ENCODE measurements at places on chromosomes 16 and 17.

DNA sequence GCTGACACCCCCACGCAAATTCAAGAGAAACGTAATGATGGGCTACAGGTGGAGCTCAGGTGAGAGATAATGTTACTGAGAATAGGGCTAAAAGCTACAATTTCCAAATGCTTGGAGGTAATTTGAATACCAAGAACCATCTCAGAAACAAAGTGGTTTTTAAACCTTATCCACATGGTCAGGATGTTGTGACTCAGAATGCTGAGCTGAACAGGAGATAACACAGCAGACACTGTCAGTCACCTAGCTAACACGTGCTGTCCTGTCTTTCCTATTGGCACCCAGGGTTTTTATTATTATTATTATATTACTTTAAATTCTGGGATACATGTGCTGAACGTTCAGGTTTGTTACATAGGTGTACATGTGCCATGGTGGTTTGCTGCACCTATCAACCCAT is 233.0 kb upstream of the MAF start:
- no peak for DNase-seq

GRCh38 chr16:19490619-19491018 is 31.3 kb downstream of the GDE1 start:
- no peak for DNase-seq

DNA sequence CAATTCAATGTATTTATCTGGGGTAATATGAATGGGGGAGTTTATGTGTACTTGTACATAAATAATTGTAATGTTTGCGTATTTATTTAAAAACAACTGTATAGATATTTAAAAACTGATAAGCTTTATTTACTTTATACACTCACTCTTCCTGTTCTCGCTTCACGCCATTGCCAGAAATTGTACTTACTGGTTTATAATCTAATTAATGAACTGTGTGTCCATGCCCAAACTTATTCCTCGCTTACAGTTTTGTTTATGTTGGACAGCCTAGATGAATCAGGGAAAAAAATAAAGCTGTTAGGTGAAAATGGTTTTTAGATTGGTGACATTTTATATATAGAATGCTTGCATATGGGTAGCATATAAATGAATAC is 30.8 kb downstream of the AATF start:
- no peak for DNase-seq

DNA sequence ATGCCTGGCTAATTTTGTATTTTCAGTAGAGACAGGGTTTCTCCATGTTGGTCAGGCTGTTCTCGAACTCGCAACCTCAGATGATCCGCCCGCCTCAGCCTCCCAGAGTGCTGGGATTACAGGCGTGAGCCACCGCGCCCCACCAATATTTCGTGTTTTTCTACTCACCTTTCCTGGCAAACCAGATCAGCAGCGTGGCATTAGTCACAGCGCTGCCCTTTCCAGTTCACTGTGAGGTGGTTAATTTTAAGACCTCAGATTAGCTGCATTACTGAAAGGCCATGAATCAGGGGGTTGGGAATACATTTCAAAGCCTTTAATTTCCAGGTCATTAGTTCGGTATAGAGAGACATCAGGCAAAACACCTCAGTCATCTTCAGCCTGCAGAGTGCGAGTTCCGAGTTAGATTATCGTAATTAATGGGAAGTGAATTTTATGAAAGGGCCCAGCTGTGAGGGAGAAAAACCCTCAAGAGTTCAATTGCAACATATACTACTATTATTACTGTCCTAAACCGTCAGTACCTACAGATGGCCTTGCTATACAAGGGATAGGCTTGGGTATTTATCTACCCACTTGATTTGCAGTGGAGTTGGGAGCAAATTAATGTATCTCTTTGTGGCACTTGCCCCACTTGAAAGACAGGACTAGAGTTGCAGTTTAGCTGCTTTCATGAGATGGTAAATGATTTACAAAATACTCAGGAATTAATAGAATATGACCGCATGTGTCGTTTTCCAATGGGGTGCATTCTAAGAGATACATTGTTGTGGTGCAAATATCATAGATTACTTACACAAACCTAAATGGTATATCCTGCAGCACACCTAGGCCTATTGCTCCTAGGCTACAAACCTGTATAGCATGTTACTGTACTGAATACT is 2.1 kb upstream of the USP32 start:
- DNase-seq = no peak

DNA sequence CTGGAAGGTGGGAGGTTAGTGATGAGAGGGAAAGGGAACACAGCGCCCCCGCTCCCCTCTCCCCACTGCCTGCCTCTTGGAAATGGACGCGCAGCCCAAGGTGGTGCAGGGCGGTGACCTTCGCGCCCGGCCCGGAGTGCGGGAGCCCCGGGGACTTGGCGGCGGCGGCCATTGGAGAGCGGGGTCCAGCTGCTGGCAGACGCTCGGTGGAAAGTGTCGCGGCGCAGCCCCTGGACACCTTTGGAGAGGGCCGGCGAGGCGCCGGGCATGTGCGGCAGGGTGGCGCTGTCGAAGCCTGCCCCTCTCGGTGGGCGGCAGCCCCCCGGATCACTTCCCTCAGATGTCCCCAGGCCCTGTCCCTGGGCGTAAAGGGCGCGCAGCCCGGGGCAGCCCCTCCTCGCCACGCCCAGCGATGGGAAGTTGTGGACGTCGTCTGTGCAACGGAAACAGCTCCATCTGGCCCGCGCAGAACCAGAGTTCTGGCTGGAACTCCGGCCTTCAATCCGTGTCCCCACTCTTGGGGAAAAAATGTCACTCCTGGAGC is 16.7 kb downstream of the SALL1 start:
- DNase-seq = no peak

- DNase-seq = no peak
Observed at GRCh38 chr17:79515646-79516571, 94.9 kb downstream of the RBFOX3 start.

DNA sequence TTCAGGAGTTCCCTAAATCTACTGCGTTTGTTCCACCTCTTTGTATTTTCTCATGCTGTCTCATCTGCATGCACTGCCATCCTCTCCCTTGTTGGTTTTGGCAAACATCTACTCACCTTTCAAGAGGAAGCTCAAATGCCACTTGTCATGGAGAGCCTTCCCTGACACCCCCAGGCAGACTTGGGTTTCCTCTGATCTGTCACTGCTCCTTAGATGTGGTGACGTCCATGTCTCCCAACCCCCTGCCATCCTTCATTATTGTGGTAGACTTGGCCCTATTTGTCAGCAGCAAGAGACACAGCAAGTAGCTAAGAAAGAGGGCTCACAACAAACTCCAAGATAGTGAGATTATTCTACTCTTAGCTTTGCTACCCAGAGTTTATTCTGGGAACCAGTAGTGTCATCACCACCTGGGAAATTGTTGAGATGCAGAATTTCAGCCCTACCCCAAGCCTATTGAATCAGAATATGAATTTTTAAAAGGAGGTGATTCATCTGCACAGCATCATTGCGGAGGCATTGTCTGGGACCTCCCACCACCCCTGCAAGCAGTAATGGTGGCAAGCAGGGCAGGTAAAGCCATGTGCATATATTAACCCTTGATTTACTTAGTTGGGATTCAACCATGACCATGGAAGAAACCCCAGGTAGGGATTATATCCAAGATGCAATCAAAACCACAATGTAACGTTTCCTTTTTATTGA is 248.9 kb downstream of the SHISA9 start:
- DNase-seq = no peak

DNA sequence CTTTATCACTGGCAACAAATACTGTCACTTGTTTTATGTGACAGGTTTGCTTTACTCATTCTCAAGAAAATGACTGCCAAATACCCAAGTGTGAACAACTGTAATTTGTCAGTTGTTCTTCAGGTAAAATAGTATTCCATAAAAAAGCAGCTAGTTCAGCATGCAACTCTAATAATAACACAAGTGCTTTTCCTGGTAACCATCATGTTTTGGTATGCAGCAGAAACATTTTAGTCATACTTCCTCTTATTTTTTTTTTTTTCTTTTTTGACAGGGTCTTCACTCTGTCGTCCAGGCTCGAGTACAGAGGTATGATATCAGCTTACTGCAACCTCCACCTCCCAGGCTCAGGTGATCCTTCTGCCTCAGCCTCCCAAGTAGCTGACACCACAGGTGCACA is 4.6 kb downstream of the TERF2 start:
- no peak for DNase-seq

DNA sequence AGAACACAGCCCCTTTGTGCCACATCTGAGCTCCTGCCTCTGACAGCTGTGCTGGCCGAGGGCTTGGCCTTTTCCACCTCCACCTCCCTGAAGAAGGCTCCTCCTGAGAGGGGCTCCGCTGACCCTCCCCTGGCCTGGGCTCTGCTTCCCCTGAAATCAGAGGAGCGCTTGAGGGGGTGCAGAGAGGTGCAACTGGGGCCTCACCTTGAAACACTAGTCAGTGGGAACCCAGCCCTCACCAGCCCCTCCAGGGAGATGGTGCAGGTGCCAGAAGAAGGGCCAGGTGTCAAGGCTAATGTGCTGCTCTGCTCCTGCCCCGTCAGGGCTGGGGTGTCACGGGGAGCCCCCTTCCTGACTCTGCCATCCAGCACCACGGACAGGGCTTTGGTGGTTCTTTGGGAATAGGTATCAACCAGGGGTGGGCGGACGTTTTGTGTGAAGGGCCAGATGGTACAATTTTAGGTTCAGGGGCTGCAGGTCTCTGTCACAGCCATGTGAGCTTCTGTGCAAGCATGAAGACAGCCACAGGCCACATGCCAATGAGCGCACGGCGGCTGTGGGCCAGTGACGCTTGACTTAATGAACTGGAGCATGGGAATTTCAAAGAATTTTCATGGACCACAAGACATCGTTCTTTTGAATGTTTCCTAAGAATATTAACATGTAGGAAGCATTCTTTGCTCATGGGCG is 2.1 kb upstream of the ZG16B start:
- DNase-seq = no peak

DNA sequence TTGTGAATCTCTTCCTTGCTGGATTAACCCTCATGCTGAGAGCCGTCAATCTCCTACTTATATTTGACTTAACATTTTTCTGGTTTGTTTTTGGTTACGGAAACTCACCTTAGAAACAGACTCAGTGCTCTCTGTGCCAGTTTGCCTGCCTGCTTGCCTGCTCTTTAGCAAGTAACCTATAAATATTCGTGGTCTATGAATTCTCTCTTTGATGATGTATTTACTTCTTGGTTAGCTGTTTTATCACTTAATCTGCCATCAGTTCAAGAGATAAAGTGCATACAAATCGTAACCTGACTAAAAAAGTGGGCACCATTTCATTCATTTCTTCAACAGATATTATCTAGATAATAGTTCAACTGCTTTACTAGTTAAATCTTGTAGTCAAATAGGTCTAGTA is 26.7 kb downstream of the CYB5B start:
- DNase-seq = no peak

DNA sequence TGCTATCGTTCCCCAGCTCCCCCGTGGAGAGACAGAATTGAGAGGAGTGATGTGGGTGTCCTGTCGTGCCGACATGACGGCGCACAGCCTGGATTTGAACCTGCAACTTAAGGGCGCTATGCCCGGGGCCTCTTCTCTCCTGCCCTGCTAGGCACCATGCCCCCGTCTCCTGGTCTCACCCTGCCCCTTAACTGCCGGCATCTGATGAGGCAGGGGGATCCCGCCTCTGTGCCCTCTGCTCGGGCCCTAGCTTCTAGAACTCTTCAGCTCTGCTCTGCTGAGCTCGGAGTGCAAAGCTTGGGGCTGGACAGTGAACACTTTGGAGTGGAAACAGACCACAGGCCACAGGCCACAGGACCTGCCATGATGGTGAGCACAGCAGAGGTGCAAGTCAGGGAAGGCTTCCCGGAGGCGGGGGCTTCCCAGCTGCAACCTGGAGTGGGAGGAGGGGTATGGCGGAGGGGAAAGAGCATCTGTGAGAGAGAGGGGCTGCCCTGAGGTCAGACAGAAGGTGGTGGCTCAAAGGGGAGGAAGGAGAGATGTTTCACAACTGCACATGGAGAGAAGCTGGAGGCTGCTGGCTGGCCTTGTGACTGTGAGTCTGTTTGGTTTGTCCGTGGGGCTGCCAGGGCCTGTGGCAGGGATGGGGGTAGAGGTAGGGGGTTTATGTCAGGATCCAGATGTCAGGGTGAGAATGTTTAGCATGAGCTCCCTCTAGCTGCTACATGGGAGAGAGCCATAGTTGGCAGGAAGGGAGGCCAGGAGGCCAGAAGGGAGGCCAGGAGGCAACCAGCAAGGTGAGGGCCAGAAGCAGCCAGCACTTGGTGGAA is 107.8 kb downstream of the CRLF3 start:
- no peak for DNase-seq

DNA sequence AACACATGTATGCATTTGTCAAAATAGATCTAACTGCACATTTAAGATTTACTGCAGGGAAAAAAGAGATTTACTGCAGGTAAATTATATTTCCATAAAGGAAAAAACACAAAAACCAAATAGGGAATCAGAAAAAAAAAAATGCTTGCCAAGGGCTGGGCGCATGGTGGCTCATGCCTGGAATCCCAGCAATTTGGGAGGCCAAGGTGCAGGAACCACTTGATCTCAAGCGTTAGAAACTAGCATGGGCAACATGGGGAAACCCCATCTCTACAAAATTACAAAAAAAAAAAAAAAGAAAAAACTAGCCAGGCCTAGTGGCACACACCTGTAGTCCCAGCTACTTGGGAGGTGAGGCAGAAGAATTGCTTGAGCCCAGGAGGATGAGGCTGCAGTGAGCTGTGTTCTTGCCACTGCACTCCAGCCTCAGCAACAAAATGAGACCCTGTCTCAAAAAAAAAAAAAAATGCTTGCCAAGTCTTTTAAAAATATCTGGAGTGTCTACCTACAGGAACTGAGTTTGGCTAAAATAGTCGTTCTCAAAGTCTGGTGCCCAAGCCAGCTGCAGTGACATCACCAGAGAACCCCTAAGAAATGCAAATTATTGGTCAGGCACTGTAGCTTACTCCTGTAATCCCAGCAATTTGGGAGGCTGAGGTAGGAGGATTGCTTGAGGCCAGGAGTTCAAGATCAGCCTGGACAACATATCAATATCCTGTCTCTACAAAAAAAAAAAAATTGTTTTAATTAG is 17.5 kb downstream of the TRIM25 start:
- DNase-seq = no peak

- DNase-seq = no peak
Observed at GRCh38 chr17:69857412-69857835, 217.6 kb upstream of the KCNJ16 start.

GRCh38 chr17:73089322-73090317 is 2.9 kb downstream of the SLC39A11 start:
- DNase-seq = no peak

DNA sequence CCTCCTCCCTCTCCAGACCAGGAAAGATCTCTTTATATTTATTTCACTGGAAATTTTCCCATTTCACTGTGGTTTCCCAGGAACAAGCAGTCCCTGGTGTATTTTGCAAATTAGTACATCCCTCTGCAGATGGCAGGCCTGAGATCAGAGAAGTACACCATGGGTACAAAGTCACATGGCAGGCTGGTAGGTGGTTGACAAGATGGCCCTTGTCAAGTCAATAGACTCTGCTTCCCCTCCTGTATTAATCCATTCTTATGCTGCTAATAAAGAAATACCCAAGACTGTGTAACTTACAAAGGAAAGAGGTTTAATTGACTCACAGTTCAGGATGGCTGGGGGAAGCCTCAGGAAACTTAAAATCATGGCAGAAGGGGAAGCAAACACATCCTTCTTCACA is 51.6 kb upstream of the KSR1 start:
- DNase-seq = no peak

DNA sequence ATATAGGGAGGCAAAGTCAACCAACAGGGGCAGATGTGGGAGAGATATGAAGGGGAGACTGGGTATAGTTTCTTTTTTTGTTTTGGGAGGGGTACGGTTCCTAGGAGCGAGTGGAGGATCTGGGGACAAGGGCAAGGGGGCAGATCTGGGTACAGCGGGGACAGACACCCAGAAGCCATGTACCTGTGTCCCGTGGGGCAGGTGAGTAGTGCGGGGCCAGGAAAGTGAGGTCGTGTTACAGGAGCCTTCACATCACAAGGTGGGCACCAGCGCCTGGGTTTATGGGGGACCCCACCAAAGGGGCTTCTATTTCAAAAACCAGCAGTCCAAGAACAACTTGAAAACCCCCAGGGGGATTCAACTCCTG is 11.5 kb downstream of the LITAF start:
- DNase-seq = no peak

Data from central memory CD8-positive, alpha-beta T cell (primary cell).